Right hindlimb (tissue), 1 donor: ENCODE measurements at places on chromosomes 12 and 14.

- peak; percentile 29 for DNase-seq
Observed at GRCh38 chr12:56931474-56931978, 2.7 kb downstream of the SDR9C7 start.

DNA sequence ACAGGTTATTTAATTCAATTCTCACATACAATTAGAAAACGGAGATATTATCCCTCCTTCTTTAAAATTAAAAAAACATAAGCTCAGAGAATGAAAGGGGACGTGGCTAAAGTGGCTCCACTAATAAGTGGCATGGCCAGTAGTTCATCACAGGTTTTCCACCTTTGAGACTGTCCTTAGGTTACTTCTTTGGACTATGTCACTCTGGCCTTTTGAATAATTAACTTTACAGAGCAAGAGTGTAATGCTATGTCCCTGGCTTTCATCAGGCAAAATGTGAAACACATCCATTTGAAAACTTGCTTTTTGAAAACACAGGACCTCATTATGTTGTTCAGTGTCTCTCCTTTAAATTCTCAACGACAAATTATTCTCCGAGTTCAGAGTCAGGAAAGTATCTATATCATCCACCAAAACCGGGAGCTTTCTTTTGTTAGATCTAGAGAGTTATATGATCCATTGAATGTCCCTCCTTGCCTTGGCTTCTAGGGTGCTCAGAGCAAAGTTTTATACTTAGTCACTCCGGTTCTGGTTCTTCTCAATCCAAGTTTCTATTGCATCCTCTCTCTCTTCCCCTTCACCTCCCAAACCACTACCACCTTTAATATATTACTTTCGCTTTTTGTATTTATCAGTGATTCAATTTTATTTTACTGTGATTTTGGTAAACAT lies 43.0 kb upstream of the BTG1 start:
- no peak for DNase-seq

- no peak for DNase-seq
Observed at GRCh38 chr14:76900682-76901081, 74.5 kb downstream of the LRRC74A start.

DNA sequence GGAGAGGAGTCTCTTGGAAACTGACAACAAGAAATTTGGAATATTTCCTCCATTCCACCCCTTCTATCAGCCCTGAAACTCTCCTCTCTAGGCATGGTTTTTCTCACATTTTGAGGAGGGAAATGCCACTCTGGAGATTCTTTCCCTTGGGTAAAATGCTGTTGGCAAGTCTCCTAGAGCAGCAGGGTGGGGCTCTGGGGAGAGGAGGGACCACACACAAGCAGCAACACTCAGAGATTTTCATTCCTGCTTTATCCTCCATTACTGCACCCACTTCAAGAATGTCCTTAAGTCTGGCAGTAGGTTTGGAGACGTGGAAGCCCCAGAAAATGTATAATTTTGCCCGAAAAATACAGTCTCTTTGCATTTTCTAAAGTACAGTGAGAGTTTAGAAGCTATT lies 130.8 kb upstream of the FLRT2 start:
- DNase-seq: no peak

- no peak for DNase-seq
Observed at GRCh38 chr12:29396774-29397173, 15.8 kb upstream of the ERGIC2 start.

- no peak for DNase-seq
Observed at GRCh38 chr14:61225344-61225743, 55.8 kb downstream of the TMEM30B start.

DNA sequence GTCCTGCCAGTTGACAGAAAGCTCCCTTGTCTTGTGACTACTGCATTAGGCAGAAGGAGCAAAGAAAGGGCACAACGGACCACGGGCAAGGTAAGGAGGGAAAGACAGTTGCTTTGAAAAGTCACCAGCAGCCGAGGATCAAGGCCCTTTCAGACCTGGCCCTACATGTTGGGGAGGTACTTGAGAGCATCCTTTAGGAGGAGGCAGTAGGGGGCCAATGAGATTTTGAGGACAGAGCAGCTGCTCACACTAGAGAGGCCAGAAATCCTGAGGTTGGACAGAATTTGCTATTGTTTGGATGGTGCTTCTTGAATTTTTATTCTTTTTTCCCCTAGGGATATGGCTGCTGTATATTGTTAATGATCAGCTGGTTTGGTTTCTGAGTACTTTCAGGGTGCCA lies 135.5 kb upstream of the PZP start:
- no peak for DNase-seq

DNA sequence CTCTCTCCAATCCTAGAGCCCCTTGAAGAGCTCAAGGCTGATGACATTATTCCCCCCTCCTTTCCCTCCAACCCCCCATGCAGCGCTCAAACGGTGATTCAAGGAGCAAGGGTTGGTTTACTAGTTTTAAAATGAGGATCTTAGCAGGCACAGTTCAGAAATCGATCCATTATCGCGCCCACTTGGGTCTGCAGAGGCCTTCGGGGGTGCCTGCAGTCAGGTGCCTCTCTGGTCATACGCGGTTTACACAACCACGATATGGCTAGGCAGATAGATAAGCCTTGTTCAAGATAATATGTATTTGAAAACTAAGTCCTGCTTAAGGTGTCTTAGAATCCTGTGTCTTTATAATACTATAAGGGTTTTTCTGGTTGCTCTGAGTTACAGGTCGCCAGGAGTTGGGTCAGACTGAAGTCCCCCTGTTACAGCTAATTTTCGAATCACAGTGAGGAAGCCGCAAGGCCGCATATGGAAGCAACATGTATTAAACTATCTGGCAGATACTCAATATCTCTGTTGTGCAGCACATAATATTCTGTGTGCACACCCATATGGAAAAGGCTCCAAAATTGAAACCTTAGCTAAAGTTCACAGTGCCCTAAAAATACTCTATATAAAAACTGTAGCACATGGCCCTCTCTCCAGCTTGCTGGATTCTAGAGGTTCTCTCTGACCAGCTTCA lies 10.0 kb downstream of the BHLHE41 start:
- DNase-seq: no peak

- DNase-seq: no peak
Observed at GRCh38 chr14:81311778-81312177, 88.3 kb downstream of the STON2 start.

DNA sequence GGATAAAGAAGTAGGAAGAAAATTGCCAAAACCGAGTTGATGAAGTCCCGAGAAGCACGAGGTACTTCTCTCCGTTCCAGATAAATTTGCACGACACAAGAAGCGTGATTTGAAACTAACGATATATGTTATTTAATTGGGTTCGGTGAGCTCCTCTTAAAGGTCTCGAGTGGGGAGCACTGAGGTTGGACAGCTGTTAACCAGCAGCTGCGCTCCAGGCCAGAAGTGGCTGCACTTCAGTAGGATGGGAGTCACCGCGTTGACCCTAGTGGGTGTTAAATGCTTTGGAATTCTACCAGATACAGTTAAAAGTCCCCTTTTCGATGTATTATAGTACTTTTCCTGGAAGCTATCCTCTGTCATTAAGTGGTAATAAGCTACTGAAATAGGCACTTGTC lies 953 bp upstream of the DCAF5 start:
- DNase-seq: peak; percentile 55

- no peak for DNase-seq
Observed at GRCh38 chr14:94237983-94238382, 55.1 kb downstream of the SERPINA10 start.

- DNase-seq: no peak
Observed at GRCh38 chr14:29352706-29353080, 575.0 kb downstream of the PRKD1 start.

DNA sequence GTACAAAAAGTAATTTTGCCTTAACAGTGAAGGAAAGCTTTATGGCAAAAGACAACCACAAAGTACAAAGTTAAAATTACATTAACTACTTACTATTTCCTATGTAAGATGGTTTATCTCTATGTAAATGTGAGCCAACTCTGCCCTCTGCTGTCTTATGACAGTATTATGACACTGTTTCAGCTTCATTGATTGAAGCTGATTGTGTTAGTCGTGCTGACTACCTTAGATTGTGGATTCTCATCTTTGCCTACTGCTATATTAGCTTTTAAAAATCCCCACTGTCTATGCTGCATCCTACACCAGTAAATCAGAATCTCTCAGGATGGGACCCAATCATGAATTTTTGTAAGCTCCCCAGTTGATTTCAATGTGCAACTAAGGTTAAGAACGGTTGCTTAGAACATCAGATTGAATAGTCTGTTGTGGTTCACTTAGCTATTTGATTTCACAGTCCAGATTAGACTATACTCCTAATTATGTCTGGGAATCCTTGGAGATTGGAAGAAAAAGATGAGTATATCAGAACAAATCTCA lies 12.2 kb upstream of the SPTB start:
- no peak for DNase-seq

DNA sequence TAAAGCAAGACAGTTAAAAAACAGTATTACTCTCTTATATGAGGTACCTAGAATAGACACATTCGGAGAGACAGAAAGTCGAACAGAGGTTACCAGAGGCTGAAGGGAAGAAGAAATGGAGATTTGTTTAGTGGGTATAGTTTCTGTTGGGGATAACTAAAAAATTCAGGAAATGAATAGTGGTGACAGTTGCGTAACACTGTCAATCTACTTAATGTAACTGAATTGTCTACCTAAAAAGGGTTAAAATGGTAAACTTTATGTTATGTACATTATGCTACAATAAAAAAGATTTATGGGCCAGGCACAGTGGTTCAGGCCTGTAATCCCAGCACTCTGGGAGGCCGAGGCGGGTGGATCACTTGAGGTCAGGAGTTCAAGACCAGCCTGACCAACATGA lies 30.6 kb upstream of the SLC6A13 start:
- DNase-seq: no peak

DNA sequence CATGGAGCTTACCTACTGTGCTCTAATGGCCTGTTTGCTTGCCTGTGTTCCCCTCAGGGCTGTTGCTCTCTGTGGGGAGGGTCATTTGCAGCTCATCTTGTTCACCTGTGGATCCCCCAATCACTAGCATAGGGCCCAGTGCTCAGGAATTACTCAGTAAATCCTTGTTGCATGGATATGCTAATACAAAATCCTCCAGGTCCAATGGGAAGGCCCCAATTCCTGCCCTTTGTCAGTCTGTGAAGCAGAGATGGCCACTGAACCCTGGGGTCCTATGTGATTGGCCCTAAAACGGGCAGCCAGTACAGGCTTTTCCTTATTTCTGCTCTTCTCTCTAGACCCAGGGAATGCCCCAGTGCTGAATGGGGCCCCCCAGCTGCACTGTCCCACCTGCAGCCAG lies 44.1 kb downstream of the FOS start:
- DNase-seq: no peak

GRCh38 chr14:76715101-76715500 lies 46.2 kb upstream of the VASH1 start:
- DNase-seq: no peak

DNA sequence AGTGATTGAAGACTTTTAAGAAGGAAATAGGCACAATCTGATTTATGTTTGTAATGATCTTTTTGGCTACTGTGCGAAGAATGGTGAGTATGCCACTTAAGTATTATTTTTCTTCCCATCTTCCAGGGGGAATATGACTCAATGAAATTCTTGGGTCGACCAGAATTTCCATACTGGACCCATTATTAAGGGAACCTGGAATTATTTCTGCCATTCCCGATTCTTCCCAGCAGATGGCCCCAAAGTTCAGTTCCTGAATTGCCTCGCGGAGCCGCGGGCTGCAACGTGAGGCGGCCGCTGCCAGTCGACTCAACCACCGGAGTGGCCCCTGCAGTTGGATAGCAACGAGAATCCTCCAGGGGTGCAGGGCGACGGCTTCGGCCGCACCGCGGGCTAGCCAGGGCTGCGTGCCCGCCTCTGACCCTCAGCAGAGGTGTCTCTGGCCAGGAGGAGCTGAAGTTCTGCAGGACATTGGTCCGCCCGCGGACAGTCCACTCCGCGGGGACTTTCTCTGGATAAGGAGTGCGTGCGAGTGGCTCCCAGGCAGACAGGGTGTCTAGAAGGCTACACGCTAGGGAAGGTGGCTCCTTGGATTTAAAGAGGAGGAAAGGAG lies 628 bp upstream of the TSHR start:
- DNase-seq: peak; percentile 84

GRCh38 chr12:47321436-47321835 lies 241.7 kb upstream of the AMIGO2 start:
- DNase-seq: no peak

- no peak for DNase-seq
Observed at GRCh38 chr12:84974155-84974815, 61.7 kb upstream of the SLC6A15 start.

GRCh38 chr14:91092073-91092472 lies 21.8 kb upstream of the DGLUCY start:
- no peak for DNase-seq

- DNase-seq: no peak
Observed at GRCh38 chr14:33030386-33030785, 91.7 kb downstream of the NPAS3 start.
